Stimulated activated CD4-positive, alpha-beta T cell treated with anti-CD3 and anti-CD28 coated beads, Interleukin-1b, Interleukin-23, amount 100 ng/mL, for 1 hour (primary cell): ENCODE measurements at places on chromosomes 12 and 14.

DNA sequence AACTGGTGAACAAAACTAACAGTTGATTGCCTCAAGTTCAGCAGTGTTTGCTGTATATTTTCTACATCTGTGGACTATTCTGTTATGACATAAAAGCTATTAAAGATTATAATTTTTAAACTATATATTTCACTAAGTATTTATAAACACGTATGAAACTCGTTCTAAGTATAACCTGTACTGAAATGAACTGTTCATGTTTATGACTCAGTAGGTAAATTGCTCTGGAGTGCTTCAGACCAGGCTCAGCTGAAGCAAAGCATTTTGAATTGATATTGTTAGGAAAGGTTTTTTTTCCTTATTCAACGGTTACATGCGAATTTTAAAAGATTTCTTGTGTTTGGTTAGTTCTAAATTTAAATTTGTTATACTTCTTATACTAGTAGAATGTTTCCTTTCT, 151.3 kb downstream of the RAD51B start:
- no peak for DNase-seq

GRCh38 chr12:28191051-28192048, 1.1 kb downstream of the CCDC91 start:
- DNase-seq, result no peak

- no peak for DNase-seq
Observed at GRCh38 chr12:27548301-27549199, 24.5 kb downstream of the PPFIBP1 start.

GRCh38 chr12:114935658-114936057, 251.7 kb upstream of the TBX3 start:
- no peak for DNase-seq

- no peak for DNase-seq
Observed at GRCh38 chr14:77140359-77141213, 1.0 kb downstream of the ZDHHC22 start.

GRCh38 chr12:124542021-124542949, 25.1 kb downstream of the NCOR2 start:
- no peak for DNase-seq

- DNase-seq, result no peak
Observed at GRCh38 chr14:20618271-20618749, 23.2 kb downstream of the OR6S1 start.

GRCh38 chr14:72567226-72567625, 326.7 kb downstream of the DPF3 start:
- no peak for DNase-seq

DNA sequence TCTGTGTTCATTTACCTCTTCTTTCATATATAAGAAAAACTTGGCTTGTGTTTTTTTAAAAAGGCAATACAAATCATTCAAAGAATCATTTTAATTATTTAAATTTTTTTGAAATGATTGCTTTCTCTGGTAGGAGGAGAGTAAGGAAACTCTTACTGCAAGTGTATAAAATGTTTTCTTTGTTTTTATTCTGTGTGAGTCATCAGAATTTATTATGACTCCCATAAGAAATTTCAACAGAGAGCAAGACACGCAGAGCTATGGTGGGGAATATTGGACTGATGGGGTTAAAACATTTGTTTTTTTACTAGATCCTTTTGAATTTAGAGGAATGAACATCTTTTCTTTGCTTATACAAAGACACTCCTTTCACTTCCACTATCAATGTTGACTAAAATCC, 119.1 kb upstream of the ATXN7L3B start:
- no peak for DNase-seq
